Activated CD4-positive, alpha-beta T cell treated with anti-CD3 and anti-CD28 coated beads, Interleukin-2, amount 10 ng/mL, durations not matched to agents 7 days and 5 days (primary cell): ENCODE measurements at places on chromosomes 16 and 17. TPM values are rescaled to one million over a fixed set of nuclear protein-coding genes. Genes with fewer than 3 reads are reported as not detected.

DNA sequence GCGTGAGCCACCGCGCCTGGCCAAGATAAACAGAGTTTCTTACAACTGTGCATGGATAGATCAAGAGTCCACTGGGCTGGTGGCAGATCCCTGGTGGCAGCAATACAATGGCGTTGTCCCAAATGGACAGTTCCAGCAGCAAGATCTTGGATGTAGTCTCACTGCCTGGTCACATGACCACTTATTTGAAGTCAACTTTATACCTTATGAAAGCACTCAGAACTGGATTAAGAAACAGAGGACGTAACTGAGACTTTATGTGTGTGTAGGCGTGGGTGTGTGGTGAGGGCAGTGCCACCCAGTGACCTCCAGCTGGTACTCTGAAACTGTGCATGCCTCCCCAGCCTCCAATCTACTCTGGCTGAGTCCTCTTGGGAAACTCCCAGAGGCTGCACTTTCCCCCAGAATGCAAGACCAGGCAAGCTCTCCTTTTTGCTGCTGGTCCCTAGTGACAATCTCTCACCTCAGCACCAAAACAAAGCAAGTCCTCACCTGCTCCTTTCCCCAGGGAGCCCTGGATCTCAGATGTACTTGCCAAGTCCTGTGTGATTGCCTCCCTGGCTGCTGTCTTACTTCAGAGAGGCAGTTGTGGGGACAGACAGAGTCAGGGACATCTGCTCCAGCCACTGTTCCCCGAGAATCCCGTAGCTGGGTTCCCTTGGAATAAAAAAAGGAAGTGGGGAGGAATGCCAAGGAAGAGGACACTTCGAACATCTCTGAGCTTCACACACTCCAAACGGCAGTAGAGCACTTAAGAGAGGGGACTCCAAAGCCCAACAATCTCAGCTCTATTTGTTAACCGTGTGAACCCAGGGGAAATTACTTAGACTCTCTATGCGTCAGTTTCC, 11.7 kb upstream of the ST6GALNAC2 start:
- no peak for DNase-seq

DNA sequence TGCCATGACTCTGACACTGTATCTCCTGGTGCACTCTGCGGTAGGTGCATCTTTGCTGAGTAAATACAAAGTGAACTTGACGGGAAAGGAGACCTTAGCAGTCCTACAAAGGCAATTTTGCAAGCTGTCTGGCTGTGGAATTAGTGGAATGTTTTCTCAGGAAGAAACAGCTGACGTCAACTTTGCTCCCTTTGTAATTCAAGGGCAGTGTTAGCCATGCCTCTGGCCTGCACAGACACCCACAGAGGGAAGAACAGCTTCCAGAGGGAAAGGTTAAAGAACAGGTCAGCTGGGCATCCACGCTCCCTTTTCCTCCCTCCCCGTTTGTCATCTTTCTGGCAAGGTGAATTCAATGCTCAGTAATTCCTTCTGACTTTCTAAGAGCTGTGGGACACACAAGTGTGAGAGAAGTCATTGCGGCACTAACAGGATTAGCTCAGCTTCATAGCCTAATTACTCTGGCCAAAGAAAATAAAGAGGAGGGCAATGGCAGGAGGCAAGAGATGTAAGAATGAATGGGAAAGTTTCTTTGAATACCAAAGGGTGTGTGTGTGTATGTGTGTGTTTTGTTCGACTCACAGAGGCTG, 476.9 kb upstream of the GOT2 start:
- no peak for DNase-seq

DNA sequence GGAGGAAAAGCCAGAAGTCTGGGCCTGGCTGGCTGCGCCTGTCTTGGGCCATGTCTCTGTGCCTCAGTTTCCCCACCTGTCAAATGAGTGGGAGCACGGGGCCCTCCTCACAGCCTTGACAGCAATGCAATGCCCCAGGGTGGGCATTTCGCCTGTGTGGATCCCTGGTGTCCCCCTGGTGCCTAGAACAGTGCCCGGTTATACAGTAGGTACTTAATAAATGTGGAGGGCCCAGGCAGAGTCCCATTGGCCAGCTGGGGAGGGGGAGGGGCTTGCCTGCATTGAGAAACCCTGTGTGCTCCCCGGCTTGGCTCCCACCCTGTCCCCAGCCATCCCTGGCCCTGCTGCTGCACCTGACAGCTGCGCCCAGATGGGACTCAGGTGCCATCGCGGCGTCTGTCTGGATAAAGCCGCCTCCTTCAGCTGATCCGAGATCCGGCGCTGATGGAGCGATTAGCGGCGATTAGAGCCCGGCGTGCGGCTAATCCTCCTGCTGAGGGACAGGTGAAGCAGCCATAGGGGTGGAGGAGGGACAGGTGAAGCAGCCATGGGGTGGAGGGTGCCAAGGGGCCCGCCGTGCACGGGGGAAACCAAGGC, 12.4 kb downstream of the ZFPM1 start:
- DNase-seq = no peak

SULT1A2 gene
- 0.50 TPM for total RNA-seq

MYCBPAP gene
- total RNA-seq = 4.8 TPM

- DNase-seq = no peak
Measured at GRCh38 chr17:62670202-62670821, 42.8 kb downstream of the MRC2 start.

DNA sequence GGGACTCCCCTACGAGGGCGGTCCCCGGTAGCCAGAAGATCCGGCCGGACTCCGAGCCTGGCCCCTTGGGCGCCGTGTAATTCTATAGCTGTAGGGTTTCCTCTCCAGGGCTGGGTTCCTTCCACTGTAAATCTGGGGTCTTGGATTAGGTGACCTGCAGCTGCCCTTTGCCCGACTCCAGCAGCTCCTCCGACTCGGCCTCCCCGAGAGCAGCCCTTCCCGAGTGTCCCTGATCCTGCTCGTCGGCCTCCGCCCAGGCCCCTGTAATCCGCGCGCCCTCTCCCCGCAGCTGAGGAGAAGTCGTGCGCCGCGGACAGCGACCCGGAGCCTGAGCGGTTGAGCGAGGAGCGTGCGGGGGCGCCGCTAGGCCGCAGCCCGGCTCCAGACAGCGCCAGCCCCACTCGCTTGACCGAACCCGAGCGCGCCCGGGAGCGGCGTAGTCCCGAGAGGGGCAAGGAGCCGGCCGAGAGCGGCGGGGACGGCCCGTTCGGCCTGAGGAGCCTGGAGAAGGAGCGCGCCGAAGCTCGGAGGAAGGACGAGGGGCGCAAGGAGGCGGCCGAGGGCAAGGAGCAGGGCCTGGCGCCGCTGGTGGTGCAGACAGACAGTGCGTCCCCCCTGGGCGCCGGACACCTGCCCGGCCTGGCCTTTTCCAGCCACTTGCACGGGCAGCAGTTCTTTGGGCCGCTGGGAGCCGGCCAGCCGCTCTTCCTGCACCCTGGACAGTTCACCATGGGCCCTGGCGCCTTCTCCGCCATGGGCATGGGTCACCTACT, 5.5 kb downstream of the TBX2 start:
- DNase-seq = no peak

ZNF768 gene
- total RNA-seq = 1.9 TPM

CCR7 gene
- 323 TPM for total RNA-seq
